ENCODE measurements at places on chromosomes 13 and 19. TPM values are rescaled to one million over a fixed set of nuclear protein-coding genes. Genes with fewer than 3 reads are reported as not detected.

The DAND5 gene
- total RNA-seq: not detected

The C19orf47 gene
- 33.7 TPM for total RNA-seq

The ZNF444 gene
- total RNA-seq: 19.8 TPM

The LIM2 gene
- total RNA-seq: not detected

The PALM3 gene
- total RNA-seq: 0.99 TPM

The ZNF837 gene
- 0.47 TPM for total RNA-seq

The GRK1 gene
- total RNA-seq: not detected

The CYP2B6 gene
- total RNA-seq: not detected

The SBSN gene
- not detected for total RNA-seq

The FUT3 gene
- total RNA-seq: 23.9 TPM

The PSG6 gene
- total RNA-seq: not detected

The PRODH2 gene
- total RNA-seq: not detected

The ZNF865 gene
- 2.0 TPM for total RNA-seq

The PCSK4 gene
- 0.58 TPM for total RNA-seq

The ZNF578 gene
- 2.8 TPM for total RNA-seq

The FXYD5 gene
- 6.6 TPM for total RNA-seq

The SYNGR4 gene
- not detected for total RNA-seq

The ELSPBP1 gene
- total RNA-seq: not detected

The NLRP13 gene
- total RNA-seq: not detected

The PRTN3 gene
- not detected for total RNA-seq

The ZNF418 gene
- 1.4 TPM for total RNA-seq

The LGALS14 gene
- total RNA-seq: not detected

The ZNF709 gene
- 10.6 TPM for total RNA-seq

The LHB gene
- total RNA-seq: not detected

The SULT2A1 gene
- not detected for total RNA-seq

The PSG4 gene
- not detected for total RNA-seq

The GPATCH1 gene
- total RNA-seq: 12.6 TPM

The CKAP2 gene
- 120 TPM for total RNA-seq

The IL12RB1 gene
- total RNA-seq: not detected

The SEMA6B gene
- total RNA-seq: 108 TPM
